ENCODE measurements at places on chromosomes 16 and 17. TPM values are rescaled to one million over a fixed set of nuclear protein-coding genes. Genes with fewer than 3 reads are reported as not detected.

DNA sequence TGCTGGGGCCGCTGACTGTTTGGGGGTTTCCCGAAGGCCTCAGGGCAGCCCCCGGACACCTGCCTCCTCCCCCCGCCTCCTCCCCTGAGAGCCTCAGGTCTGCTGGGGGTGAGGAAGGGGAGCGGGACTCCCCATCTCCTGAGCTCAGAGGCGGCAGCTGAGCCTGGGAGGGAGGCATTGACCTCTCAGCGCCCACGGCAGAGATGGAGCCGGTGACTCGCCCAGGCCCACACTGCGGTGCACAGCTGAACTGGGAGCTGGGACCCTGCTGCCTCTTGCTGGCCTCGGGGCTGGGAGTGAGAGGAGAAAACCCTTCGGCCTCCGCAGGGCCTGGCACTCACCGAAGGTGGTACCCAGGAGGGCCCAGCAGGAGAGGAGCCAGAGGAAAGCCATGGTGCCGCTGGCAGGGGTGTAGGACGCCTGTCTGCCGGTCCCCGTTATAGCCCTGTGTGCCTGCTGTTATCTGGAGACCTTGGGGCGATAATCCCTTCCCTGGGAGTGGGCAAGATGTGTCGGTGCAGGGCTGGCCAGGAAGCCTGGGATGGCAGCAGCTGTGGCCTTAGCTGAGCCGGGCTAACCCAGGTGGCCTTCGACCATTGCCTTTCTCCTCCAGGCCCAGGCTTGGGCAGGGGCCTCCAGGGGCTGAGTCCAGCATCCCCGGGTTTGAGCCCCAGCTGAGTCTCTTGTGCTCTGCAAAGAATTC, at the start of gene CTRB2:
TSS of gene CTRB2 (minus strand) at position 413 of the 703 bp plus-strand sequence. CDS start at position 393, 20 bp downstream.
- no peak for DNase-seq

- no peak for DNase-seq
Measured at GRCh38 chr16:20844054-20844453, 37.7 kb downstream of the REXO5 start.

GRCh38 chr16:54135361-54136275, 151.0 kb downstream of the IRX3 start:
- no peak for DNase-seq

GRCh38 chr17:59683283-59683682, 23.9 kb downstream of the PTRH2 start:
- no peak for DNase-seq

GRCh38 chr16:55499951-55500529, 8.8 kb upstream of the LPCAT2 start:
- DNase-seq, result peak; percentile 30

GRCh38 chr16:8120001-8120400, 470.3 kb downstream of the TMEM114 start:
- no peak for DNase-seq

DNA sequence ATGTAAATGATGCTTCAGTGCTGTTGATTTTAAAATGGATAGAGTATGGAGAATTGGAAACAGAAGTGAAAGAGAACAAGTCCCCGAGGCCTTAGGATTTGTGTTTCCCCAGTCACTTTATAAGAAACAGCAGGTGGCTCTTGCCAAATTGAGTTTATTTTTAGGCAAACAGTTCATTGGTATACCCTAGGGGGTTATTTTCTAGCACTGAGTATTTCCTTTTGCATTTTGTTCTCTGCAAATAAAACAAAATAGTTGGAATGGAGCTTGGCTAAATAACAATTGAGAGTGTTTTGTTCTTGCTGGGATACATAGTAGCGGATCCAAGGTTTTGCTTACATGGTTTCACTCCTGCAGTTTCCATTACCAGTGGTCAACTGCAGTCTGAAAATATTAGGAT, 591.1 kb upstream of the C16orf82 start:
- DNase-seq, result no peak

- peak; percentile 23 for DNase-seq
Measured at GRCh38 chr17:61456688-61457225, 4.5 kb downstream of the TBX4 start.

DNA sequence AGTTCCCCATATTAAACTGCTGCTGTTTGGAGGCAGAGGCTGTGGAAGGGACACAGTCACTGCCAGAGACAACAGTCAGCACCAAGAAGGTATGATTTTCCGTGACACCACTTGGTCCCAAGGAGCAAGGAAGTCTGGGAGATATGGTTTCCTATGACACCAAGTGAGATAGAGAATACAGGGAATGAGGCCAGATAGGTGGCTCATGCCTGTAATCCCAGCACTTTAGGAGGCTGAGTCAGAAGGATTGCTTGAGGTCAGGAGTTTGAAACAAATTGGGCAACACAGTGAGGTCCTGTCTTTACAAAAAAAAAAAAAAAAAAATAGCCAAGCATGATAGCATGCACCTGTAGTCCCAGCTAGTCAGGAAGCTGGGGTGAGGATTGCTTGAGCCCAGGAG, 90.8 kb downstream of the ABCC12 start:
- no peak for DNase-seq

DNA sequence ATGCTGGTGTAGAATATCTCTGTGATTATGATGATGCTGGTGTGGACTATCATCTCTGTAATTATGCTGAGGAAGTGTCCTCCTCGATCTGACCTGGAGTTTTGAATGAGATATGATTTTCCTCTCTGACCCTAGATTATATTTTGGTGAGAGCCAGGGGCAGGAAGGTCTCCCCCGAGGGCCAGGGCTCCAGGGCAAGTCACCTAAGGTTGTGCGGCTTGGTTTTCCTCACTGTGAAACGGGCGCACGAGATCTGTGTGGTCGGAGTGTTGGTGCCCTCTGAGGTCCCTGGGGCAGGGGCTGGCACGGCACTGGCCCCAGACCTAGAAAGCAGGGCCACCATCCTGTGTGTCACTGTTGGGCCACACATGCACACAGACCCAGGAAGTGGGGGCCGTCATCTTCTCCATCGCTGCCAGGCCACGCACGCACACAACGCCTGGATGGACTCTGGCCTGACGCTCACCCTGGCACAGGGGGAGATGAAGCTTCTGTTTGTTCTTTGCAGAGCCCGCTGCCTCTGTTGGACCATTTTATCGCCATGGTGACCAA, 67.7 kb upstream of the ZNF469 start:
- DNase-seq, result no peak

The MYH8 gene
- not detected for total RNA-seq

The C16orf54 gene
- 14.0 TPM for total RNA-seq

The ACSM2A gene
- total RNA-seq, result not detected

The FOXJ1 gene
- total RNA-seq, result 0.56 TPM

The HSF4 gene
- 58.8 TPM for total RNA-seq
